ENCODE measurements at places on chromosomes 6 and 20.

GRCh38 chr6:112288475-112288874 is 34.1 kb upstream of the LAMA4 start:
- no peak for DNase-seq

DNA sequence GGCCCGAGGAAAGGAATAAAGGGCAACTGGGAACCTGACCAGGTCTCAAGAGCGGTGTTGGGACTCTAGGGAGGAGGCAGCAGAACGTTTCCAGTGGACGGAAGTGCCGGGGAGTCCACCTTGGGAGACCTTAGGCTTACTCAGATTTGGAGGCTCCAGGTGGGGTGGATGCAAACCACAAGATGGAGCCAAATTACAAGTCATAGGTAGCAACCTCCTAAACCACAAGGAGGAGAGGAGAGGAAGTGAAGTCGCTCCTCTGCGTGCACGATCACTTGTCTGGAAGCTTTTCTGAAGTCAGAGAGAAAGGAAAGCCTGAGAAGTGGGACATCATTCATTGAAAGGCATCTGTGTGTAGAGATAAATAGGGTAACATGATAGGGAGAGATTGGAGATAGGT is 9.3 kb downstream of the HLA-DOA start:
- peak; percentile 69 for DNase-seq

DNA sequence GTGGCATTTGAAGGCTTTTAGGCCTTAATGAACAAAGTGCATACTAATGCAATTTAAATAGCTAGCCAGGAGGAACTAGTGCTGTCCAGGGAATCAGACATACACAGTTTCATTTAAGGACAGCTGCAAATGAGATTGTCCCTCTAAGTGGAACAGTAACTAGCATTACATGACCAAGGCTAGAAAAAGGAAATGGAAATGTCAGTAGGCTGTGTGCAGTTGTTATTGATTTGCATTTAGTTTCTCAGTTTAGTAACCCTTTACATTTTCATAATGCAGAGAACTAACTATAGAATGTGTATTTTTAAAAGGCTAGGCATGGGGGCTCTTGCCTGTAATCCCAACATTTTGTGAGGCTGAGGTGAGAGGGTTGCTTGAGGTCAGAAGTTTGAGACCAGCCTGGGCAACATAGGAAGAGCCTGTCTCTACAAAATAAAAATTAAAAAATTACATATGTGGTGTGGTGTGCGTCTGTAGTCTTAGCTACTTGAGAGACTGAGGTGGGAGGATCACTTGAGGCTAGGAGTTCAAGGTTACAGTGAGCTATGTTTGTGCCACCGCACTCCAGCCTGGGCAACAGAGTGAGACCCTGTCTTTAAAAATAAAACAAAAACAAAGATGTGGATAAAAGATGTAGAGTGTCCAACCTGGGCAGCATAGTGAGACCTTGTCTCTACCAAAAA is 468.0 kb downstream of the UTRN start:
- no peak for DNase-seq

GRCh38 chr20:17538517-17539170 is 7.5 kb upstream of the BFSP1 start:
- peak; percentile 55 for DNase-seq

GRCh38 chr6:129893640-129894039 is 32.5 kb upstream of the TMEM244 start:
- DNase-seq = peak; percentile 56

DNA sequence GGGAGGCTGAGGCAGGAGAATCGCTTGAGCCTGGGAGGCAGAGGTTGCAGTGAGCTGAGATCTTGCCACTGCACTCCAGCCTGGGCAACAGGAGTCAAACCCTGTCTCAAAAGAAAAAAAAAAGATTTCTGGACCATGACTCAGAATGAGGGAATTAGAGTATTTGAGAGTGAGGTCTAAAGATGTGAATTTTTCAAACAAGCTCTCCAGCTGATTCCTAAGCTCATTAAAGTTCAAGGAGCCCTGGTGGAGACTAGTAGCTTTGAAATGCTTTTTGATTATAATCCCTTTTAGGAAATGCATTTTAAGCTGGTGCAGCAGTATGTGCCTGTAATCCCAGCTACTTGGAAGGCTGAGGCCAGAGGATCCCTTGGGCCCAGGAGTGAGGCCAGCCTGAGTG is 21.8 kb upstream of the SRF start:
- no peak for DNase-seq

DNA sequence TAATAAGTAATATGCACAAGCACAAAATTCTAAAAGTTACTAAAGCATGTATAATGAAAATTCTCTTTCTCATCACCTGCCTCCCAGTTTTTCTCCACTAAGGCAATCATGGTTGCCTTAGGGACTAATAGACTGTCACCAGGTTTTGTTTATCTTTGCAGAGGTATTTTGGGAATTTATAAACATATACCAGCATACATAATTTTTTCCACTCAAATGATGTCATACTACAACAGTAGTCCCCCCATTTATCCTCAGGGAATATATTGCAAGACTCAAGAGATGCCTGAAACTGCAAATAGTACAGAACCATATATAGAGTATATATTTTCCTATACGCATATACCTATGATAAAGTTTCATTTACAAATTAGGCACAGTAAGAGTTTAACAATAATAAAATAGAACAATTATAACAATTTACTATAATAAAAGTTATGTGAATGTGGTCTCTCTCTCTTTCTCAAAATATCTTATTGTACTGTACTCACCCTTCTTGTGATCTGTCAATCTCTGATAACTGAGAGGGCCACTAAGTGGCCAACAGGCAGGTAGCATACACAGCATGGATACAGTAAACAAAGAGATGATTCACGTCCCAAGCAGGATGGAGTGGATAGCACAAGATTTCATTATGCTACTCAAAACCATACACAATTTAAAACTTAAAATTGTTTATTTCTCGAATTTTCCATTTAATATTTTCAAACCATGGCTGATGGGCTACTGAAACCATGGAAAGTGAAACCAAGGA is 19.7 kb downstream of the RBL1 start:
- peak; percentile 11 for DNase-seq

DNA sequence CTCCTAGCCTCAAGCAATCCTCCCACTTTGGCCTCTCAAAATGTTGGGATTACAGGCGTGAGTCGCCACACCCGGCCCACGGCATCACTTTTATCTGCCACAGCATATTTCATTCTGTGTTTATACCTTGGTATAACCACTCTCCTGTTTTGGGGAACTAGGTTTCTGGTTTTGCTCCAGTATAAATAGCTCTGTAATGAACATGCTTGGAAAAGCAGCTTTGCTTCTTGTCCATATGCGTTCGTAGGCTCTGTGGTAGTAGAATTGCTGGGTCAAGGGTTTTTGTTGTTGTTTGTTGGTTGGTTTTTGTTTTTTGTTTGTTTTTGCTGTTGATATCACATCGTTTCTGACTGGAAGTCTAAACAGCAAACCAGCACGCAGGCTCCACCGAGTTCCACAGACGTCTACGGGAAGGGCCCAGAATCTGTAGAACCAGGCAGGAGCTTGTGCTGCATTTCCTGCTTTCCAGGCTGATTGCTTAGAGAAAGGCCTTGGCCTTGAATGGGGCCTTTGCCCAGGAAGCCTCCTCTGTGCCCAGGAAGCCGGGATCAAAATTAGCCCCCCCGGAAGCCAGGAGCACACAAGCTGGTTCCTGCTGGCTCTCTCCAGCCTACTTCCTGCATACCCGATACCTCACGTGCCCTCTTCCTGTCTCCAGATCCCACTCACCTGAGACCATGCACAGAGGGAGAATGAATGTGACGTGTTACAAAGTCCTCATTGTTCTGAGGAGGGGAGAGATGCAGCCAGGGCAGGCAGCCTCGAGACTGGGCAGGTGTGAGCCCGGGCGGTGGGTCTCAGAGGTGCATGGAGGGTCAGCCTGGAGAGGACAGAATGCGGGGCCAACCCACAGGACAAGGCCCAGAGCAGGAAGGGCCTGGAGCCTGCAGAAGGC is 34.7 kb downstream of the AAR2 start:
- DNase-seq = no peak

- DNase-seq = no peak
Observed at GRCh38 chr20:60271597-60271996, 313.4 kb downstream of the CDH26 start.

- no peak for DNase-seq
Observed at GRCh38 chr6:6728169-6728941, 139.8 kb downstream of the LY86 start.

DNA sequence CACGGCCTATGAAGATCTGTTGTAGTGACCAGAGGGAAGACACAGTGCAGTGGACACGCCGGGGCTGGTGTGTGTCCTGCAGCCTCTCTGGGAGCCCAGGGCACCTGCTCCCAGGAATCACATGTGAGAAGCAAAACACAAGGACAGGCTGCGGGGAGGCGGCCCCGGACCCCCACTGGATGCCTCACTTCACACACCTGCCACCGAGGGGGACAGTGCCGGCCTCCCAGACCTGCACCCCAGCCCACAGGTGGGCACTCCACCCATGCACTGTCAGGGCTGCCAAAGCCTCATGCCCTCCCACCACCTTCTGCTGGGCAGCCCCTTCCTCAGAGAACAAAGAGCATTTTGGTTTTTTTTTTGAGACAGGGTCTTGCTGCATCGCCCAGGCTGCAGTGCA is 27.4 kb downstream of the FRMD1 start:
- no peak for DNase-seq

GRCh38 chr6:145138469-145139139 is 596.7 kb downstream of the EPM2A start:
- DNase-seq = no peak

GRCh38 chr6:93523365-93523764 is 104.0 kb upstream of the EPHA7 start:
- no peak for DNase-seq

GRCh38 chr20:13494019-13494418 is 144.7 kb downstream of the TASP1 start:
- DNase-seq = peak; percentile 81

GRCh38 chr6:30571762-30572082 is 480 bp downstream of the ABCF1 start:
- DNase-seq = no peak

DNA sequence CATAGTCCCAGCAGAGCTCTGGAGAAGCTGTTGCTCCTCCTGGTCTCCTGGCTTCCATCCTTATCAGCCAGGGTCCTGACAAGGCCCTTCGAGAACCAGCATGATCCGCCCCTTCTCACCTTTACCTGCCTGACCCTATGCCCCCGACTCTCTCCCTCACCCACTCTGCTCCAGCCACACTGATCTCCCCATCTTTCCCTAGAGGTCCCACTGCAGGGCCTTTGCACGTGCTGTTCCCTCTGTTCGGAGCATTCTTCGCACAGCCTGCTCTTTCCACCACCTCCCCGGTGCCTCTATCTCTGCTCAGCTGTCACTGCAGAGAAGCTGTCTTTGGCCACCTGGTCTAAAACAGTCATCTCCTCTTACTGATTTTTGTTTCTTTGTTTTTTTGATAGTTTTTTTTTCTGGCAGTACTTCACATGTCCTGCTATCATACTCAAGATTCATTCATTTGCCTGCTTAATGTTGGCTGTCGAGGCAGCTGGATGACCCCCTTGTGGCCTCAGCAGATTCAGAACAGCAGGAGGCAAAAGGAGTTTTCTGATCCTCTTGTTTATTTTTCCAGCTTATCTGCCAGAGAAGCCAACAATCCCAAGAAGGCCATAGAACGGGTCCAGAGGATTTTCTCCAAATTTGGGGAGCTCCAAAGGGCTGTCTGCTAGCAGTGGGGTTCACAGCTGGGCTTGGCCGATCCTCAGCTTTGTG is 1.6 kb upstream of the PTGIS start:
- no peak for DNase-seq

GRCh38 chr6:26272171-26272637 is 92.8 kb upstream of the BTN3A2 start:
- peak; percentile 59 for DNase-seq

- DNase-seq = no peak
Observed at GRCh38 chr6:151058021-151058733, 181.6 kb upstream of the AKAP12 start.

DNA sequence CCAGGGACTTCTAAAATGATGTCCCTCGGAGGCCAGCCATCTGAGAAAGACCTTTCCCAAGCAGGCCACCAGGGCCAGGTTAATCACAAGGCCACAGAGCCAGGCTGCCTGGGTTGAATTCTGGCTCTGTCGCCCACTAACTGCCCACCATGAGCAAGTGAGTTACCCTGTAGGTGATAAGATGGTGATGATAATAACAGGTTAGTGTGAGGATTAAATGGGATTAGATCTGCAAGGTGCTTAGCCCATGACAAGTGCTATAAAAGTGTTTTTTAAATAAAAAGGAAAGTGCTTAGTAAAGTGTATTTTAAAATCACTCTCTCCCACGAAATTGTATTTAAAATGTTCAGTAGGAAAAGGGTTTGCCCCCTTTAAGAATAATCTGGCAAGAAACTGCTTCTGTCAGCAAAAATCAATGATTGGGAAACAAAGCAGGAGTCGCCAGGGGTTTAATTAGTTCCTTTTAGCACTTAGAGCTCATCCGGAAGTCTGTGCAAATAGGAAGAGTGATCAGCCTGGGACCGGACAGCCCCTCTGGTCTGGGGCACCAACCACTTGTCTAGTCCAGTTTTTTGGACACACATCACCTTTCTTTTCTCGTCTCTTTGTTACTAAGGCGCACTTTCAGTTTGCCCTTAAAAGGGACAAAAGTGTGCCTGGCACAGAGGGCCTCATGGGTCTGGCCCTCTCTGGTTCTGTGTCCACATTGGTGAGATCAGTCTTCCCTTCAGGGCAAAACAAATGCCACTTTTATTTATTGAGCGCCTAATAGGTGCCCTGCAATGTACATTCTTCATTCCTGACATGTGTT is 150.4 kb downstream of the GRM4 start:
- no peak for DNase-seq

- no peak for DNase-seq
Observed at GRCh38 chr20:50309280-50309763, 118.7 kb downstream of the CEBPB start.

DNA sequence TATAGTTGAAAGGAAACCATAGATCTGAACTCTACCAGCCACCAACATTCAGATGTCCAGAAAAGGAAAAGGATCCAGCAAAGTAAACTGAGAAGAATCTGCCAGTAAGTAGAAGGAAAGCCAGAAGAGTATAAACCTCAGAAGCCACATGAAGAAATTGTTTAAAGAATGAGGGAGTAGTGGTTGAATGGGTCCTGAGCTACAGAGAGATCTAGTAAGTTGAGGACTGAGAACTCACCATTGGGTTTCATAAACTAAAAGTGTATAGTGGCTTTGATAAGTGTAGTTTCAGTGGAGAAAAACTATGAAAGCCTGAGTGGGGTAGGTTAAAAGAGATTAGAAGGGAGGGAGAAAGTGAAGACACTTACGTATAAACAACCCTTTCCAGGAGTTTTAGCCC is 32.0 kb upstream of the SUMO4 start:
- DNase-seq = no peak

DNA sequence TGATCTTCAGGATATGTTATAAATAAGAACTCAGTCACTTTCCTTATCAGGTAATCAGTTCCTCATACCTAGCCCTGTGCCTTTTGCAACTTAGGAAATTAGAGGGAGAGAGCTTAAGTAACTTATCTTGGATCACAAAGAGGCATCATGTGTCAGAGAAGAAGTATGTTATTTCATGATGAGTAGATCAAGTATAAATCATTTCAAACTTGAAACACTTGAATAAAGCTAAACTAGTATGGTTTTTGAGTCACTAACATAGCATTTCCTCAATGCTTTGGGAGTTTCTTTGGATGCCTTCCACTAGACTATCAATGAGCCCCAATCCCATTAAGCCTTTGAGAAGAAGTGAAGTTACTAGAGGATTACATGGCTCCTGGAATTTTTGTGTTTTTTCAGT is 102.6 kb upstream of the TNFAIP3 start:
- DNase-seq = peak; percentile 93
